ENCODE measurements at places on chromosomes 2 and 18. TPM values are rescaled to one million over a fixed set of nuclear protein-coding genes. Genes with fewer than 3 reads are reported as not detected.

GRCh38 chr2:21251216-21251980, 127.6 kb downstream of the TDRD15 start:
- H3K4me3 ChIP-seq = no peak overlapping the region
- no peaks in the 10 kb centered on the region for H3K27me3 ChIP-seq
- H3K36me3 ChIP-seq = no peaks in the 10 kb centered on the region
- H3K27ac ChIP-seq = no peak overlapping the region

- no peaks in the 10 kb centered on the region for H3K36me3 ChIP-seq
- no peaks in the 10 kb centered on the region for H3K27me3 ChIP-seq
- H3K27ac ChIP-seq = no peak overlapping the region
- no peaks in the 10 kb centered on the region for H3K4me1 ChIP-seq
- H3K4me3 ChIP-seq = no peak overlapping the region
- no peak for DNase-seq
Observed at GRCh38 chr2:78644854-78645253, 380.6 kb upstream of the REG3G start.

GRCh38 chr2:217905896-217906295, 96.9 kb downstream of the TNS1 start:
- H3K27me3 ChIP-seq = no peaks in the 10 kb centered on the region
- peaks cover 1% of the 10 kb centered on the region for H3K36me3 ChIP-seq
- no peak for DNase-seq
- H3K4me3 ChIP-seq = no peak overlapping the region

GRCh38 chr2:144233733-144234541, 286.0 kb downstream of the ZEB2 start:
- no peak overlapping the region for H3K4me3 ChIP-seq
- H3K36me3 ChIP-seq = no peaks in the 10 kb centered on the region
- no peaks in the 10 kb centered on the region for H3K4me1 ChIP-seq
- H3K27me3 ChIP-seq = no peaks in the 10 kb centered on the region
- H3K27ac ChIP-seq = no peak overlapping the region

GRCh38 chr2:42651057-42651456, 82.6 kb downstream of the MTA3 start:
- H3K4me3 ChIP-seq = no peak overlapping the region
- H3K4me1 ChIP-seq = no peaks in the 10 kb centered on the region
- DNase-seq = peak; percentile 33
- no peak overlapping the region for H3K27ac ChIP-seq

DNA sequence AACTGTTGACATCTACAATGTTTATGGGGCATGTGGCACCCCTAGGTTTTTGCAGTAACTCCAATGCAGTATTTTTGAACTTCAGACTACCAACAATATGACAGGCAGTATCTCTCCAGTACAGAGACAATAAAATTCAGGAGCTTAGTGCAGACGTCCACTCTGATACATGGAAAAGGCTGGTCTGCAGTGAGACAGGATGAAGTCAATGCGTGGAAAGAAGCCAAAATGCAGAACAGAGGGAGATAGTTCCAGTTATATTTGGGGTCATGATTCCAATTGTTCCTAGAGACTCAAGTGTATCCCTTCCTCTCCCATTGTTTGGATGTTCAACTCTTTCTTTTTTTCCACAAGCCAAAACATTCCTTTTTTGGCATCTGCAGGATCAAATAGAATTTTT, 18.7 kb upstream of the SMAD2 start:
- no peaks in the 10 kb centered on the region for H3K27me3 ChIP-seq
- no peak overlapping the region for H3K27ac ChIP-seq
- H3K4me1 ChIP-seq = no peaks in the 10 kb centered on the region
- H3K36me3 ChIP-seq = no peaks in the 10 kb centered on the region

DNA sequence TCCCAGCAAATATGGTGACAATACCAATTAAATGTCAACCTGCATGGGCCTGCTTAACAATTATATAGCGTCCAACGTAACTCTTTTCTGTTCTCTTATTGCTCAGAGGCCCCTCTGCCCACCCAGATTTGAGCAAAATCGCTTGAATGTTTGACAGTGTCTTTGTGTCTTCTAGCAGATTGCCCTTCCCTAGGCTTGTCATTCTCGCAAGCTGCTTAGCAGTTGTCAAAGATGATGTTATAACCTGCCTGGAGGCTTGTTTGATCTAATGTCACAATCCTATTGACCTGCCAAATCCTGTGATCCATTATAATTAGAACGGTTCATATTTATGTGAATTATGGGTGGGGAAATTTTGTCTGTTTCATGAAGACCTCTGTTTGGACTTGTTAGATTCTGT, 108.8 kb downstream of the FARSB start:
- H3K27ac ChIP-seq = no peak overlapping the region
- DNase-seq = no peak
- no peak overlapping the region for H3K4me3 ChIP-seq
- no peaks in the 10 kb centered on the region for H3K36me3 ChIP-seq
- H3K27me3 ChIP-seq = no peaks in the 10 kb centered on the region

- H3K36me3 ChIP-seq = no peaks in the 10 kb centered on the region
- peak; percentile 51 for DNase-seq
- no peak overlapping the region for H3K27ac ChIP-seq
Observed at GRCh38 chr2:34096562-34097171, 497.6 kb upstream of the FAM98A start.

DNA sequence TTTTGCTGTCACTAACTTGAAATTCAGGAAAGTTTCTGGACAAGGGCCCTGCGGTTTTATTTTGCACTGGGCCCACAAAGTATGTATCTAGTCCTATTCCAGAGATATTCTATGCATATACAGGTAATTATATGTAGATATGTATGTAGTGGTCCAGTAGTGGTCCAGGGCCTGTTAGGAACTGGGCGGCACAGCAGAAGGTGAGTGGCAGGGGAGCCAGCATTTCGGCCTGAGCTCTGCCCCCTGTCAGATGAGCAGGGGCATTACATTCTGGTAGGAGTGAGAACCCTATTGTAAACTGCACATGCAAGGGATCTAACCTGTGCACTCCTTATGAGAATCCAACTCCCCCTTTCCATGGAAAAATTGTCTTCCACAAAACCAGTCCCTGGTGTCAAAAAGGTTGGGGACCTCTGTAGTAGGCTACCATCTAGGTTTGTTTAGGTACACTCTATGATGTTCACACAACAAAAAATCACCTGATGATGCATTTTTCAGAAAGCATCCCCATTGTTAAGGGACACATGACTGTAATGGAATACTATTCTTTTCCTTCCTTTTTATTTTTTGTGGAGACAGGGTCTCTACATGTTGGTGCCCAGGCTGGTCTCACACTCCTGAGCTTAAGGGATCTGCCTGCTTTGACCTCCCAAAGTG, 2.8 kb upstream of the PPP4R3B start:
- H3K27ac ChIP-seq = no peak overlapping the region
- no peaks in the 10 kb centered on the region for H3K36me3 ChIP-seq
- no peaks in the 10 kb centered on the region for H3K4me1 ChIP-seq
- H3K27me3 ChIP-seq = no peaks in the 10 kb centered on the region
- H3K4me3 ChIP-seq = no peak overlapping the region

DNA sequence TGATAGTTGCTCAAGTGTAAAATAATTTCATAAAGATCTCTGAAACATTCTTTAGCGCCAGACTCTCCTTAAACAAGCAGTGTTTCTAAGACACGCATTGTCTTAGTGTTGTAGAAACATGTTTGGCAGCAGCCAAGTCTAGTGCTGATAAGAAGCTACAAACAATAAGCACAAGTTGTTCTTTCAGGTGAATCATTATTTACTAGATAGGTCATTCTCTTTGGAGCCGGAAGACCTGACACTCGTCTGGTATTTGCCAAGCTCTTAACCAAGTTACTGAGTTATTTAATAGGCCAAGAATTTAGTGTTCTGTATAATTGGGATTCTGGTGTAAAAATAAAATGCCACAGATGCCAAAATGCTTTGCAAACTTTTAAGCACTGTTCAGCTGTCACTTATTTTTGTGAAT, 852.1 kb downstream of the CPS1 start:
- H3K27me3 ChIP-seq = no peaks in the 10 kb centered on the region
- no peak overlapping the region for H3K4me3 ChIP-seq
- no peaks in the 10 kb centered on the region for H3K4me1 ChIP-seq
- no peaks in the 10 kb centered on the region for H3K36me3 ChIP-seq

The SPP2 gene
- not detected for total RNA-seq

The PARD3B gene
- 20.6 TPM for total RNA-seq

The ADAM23 gene
- 3.1 TPM for total RNA-seq

The CCDC141 gene
- 0.17 TPM for total RNA-seq

The CASP10 gene
- 8.1 TPM for total RNA-seq
